Activated CD4-positive, CD25-positive, alpha-beta regulatory T cell treated with anti-CD3 and anti-CD28 coated beads, Interleukin-2, amount 50 U/mL, for 16 hours (primary cell): ENCODE measurements at places on chromosomes 16 and 17.

GRCh38 chr17:42548070-42548837 lies 4.5 kb upstream of the HSD17B1 start:
- peak; percentile 52 for DNase-seq

DNA sequence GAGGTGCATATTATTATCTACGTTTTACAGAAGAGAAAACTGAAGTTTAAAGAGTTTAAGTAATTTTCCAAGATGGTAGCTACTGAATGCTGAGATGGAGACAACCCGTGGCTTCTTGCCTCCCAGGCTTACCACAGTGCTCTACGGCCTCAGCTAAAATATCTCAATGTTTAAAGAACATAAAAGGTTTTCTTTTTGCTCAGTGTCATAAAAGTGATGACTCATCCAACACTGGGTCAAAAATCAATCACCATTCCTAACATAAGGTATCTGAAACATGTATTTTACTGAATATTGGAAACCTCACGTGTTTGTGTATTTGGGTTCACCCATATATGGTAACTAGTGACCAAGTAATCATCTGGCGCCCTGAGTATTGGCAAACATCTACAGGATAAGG lies 18.4 kb downstream of the ABCA9 start:
- DNase-seq: no peak

DNA sequence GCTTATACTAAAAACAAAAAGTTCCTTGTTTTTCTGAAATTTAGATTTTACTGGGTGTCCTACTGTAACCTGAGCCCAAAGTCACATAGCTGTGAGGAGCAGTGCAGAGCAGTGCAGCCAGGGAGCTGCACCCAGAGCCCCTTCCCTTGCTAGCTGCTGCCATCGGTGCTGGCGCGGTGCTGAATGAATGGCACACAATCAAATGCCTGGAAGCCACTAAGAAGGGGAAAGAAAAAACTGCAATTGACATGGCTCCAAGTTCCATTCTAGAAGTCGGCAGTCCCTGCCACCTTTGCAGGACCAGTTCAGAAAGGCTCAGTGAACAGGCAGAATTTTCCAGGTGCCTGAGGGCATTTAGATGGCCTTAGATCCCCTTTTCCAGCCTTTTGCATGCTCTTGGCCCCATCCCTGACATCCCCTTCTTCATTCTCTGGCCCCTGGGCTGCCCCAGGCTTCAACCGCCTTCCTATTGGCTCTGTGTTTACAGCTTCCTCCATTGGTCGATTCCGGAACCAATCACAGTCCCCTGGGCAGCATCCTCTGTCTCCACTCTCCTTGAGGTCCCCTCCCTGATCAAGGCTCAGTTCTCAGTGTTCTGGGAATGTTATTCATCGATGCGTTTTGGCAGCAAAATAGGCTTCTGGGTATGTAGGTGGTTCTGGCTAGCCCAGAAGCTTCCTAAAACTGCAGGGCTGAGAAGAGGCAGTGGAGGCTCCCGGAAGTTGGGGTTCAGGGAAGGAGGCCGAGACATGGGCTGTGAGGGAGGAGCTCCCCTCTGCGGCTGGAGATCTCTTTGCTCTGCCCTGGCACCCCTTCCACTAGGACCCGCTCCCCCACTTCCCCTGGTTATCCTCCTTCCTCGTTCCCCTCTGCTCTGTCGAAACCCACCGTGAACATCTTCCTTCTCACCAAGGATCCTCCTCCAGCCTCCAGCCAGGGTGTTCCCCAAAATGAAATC lies 37.9 kb downstream of the ATP2C2 start:
- DNase-seq: no peak

- DNase-seq: no peak
Observed at GRCh38 chr17:4334776-4335584, 31.5 kb downstream of the UBE2G1 start.

DNA sequence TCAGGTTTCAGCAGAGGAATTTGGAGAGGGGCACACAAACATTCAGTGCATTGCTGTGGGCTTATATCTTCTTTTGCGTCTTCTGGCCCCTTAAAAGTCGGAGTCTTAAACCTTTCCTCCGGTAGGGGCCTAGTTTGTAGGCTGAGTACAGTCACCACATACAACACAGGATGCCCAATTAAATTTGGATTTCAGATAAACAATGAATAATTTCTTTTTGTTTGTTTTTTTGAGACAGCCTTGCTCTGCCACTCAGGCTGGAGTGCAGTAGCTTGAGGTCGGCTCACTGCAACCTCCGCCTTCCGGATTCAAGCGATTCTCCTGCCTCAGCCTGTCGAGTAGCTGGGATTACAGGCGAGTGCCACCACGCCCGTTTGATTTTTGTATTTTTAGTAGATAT lies 26.7 kb upstream of the ADORA2B start:
- no peak for DNase-seq

GRCh38 chr17:74935048-74935447 lies 650 bp upstream of the OTOP3 start:
- DNase-seq: no peak

GRCh38 chr17:56373981-56374833 lies 219.3 kb upstream of the NOG start:
- DNase-seq: no peak

DNA sequence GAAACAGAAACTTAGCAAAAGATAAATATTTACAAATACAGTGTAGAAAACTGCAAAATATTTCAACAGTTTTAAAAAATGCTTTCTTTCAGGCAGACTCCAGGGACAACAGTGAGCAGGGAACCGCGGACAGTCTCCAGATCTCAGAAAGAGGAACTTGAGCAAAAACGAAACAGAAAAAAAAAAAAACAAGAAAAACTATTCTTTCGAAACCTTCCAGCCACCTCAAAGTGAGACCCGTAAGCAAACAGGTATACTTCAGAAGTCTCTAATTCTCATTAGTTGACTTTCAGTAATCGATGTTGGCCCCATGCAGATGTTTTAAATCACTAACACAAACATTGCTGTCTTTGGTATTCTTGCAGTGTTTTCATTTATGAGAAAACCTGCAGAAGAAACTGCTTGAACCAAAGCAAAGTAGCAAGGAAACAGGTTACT lies 15.7 kb upstream of the CCL1 start:
- no peak for DNase-seq

DNA sequence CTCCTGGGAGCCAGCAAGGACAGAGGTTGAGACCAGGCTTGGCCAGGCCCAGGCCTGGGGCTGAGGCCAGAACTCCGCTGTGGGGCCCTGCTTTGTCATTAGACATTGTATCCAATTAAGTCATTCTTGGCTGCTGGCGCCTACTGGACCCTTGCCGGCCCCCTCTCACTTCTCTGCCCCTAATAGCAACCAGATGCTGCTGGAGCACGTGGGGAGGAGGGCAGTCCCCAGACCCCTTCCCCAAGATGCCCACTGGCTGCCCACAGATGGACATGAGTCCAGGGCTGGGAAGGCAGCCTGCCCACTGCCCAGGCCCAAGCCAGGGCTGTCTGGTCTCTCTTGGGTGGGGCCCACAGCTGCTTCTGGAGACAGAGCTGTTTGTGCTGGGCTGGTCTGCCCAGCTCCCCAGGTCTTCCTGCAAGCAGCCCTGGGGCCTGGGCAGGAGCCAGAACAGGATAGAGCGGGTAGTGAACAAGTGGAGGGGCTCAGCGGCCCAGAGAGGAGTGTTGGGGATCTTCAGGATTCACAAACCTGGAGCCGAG lies 7.8 kb downstream of the PLXDC1 start:
- no peak for DNase-seq

- no peak for DNase-seq
Observed at GRCh38 chr17:290121-290521, 62.5 kb downstream of the RPH3AL start.

- DNase-seq: no peak
Observed at GRCh38 chr17:49216953-49217650, 6.6 kb downstream of the ABI3 start.

GRCh38 chr17:60554377-60554788 lies 28.3 kb upstream of the APPBP2 start:
- no peak for DNase-seq

- DNase-seq: no peak
Observed at GRCh38 chr16:85138825-85139627, 26.8 kb upstream of the CIBAR2 start.

DNA sequence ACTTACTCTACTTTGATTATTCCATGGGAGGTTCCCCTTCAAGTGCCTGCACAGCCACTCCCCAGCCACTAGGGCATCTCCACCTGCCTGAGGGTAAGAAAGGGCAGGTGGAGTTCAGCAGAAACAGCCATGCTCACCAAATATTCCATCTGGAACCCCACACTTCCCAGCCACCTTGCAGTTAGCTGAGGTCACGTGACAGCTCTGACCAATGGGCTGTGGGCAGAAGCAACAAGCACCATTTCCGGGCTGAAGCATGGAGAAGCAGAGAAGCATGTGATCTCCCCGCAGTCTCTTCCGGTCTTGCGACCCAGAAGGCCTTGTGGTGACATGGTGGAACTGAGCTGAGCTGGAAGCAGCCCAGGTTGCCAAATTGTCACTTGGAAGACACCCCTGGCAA lies 108.6 kb downstream of the CCT6B start:
- no peak for DNase-seq

GRCh38 chr16:53953336-53953735 lies 249.4 kb downstream of the FTO start:
- DNase-seq: no peak

GRCh38 chr16:11980136-11980844 lies 3.8 kb downstream of the SNX29 start:
- no peak for DNase-seq

DNA sequence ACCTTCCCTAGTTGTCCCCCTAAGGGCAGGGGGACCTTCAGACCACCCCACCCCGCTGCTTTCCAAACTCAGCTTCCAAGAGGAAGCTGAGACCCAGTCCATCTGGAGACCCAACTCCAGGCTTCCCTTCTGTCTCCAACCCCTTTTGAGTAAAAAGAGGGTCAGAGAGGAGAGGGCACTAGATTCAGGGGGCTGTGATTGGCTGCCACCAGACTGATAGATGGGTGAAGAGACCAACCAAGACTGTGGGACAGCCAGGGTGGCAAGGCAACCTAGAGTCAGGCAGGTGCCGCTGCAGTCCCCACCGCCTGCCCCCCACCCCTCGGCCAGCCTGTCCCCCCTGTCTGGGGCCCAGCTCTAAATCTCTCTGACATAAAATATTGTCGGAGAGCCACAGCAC lies 92.5 kb downstream of the SDK2 start:
- DNase-seq: no peak
